GM12878 (cell line): ENCODE measurements at places on chromosomes 3 and 15.

- no peak for DNase-seq
Measured at GRCh38 chr3:31448035-31448881, 84.5 kb upstream of the STT3B start.

DNA sequence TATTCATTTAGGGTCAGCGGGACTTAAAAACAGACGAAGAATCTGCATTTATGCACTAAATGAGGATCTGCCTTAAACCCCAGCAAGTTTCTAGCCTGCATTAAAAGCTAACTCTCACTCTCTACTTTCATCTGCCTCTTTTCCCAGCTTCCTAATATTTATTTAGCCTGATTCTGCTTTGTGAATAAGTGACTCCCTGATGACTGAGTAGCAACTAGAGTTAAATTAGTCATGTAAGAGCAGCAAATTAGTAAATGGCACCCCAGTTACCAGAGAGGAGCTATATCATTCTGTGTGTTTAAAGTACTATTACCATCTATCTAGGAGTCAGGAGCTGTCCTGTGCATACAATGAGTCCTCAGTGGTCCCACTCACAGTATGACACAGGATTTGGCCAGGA, 391.0 kb upstream of the RORA start:
- DNase-seq = no peak

DNA sequence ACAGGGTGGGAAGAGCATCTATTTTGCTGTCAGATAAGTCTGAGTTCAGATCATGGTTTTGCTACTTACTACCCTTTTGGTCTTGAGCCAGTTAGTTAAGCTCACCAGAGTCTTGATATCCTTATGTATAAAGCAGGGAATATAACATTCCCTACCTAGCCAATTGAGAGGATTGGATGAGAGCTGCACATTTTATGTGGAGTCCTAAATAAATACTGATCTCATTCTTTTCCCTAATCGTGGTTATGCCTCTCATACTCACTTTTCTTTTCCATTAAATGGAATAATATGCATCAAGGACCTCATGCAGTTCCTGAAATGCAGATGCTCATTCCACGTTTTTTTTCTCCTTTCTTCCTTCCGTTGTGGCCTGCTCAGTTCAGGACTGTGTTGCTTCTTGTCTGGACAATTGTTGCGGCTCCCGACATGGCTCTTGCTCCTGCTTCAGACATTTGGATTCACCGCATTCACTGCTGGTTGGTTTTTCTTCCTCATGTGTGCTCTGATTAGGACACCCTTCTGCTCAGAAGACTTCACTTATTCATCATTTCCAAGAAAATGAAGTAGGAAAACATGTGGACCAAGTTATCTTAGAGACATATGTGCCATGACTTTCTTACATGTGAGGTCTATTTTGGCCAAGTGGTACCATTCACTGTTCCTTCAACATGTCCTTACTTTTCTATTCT, 90.2 kb downstream of the NFKBIZ start:
- no peak for DNase-seq

- no peak for DNase-seq
Measured at GRCh38 chr3:71051893-71052687, 531.4 kb downstream of the FOXP1 start.

DNA sequence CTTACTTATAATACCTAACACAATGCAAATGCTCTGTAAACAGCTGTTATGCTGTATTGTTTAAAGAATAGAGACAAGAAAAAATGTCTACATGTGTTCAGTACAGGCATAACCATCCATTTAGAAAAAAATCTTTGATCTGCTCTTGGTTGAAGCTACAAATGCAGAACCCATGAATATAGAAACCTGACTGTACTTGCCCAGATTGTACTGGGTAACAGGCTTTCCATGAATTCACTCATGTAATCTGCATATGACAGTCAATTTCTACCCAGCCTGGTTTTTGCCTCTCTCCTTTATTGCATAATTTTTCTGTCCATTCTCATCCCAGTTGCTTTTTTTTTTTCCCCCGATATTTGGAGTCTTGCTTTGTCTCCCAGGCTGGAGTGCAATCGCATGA, 62.6 kb upstream of the ETV5 start:
- no peak for DNase-seq

DNA sequence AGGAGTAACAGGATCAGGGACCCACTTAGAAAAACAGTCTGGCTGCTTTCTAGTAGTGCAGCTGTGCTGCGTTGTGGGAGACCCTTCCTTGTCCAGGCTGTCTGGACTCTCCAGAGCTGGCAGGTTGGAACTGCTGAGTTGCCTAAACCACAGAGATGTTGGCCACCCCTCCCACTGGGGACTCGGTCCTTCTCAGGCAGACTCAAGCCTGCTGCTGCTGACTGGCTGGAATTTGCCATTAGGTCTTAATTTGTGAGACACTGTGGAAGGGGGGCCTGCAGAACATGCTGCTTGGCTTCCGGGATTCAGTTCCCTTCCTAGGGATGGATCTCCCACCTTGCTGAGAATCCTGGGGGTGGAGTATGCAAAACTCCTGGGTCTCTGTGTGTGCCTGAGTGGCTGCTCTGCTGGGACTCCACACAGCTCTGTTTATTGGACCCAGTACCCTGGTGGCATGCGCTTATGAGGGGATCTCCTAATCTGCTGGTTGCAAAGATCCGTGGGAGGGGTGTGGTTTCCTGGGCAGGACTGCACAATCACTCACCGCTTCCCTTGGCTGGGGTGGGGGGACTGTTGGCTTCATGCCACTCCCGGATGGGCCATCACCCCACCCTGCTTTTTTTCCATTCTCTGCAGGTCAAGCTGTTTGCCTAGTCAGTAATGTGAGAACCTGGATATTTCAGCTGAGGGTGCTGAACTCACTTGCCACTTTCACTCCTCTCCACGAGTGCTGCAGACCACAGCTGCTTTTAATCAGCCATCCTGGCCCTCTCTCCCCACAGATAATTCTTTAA, 150.5 kb downstream of the CFAP20DC start:
- DNase-seq = peak; percentile 63

DNA sequence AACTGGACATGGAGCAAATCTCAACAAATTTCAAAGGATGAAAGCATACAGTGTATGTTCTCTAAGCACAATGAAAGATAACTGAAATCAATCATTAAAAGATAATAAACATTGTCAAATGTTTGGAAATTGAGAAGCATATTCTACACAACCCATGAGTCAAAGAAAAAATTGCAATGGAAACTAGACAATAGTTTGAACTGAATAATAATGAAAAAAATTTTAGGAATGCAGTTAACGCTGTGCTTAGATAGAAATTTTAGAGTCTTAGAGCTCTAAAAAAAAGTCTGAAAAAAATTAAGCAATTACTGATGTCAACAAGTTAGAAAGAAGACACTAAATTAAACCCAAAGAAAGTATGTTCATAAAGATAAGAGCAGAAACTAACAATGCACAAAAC, 15.5 kb downstream of the RABL3 start:
- DNase-seq = no peak

DNA sequence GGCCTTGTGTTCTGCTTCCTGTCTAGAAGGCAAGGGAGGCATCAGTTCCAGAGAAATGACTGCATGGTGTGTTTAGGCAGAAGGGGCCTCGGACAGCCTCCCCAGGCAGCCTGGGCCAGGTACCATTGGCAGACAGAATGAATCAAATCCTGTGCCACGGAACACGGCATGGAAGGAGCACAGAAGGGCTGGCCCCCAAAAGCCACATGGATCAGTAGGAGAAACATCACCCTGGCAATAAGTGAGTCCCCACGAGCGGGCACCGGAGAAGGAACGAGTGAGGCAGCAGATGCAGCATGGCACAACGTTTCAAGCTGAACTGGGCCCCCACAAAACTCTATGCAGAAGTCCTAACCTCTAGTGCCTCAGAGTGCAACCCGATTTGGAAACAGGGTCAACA, 223.2 kb downstream of the ADAMTS17 start:
- DNase-seq = no peak

GRCh38 chr3:141440942-141441341, 45.9 kb upstream of the RASA2 start:
- no peak for DNase-seq

GRCh38 chr3:72334681-72335457, 513.4 kb downstream of the SHQ1 start:
- no peak for DNase-seq

- no peak for DNase-seq
Measured at GRCh38 chr3:186997061-186997460, 66.7 kb downstream of the ST6GAL1 start.

DNA sequence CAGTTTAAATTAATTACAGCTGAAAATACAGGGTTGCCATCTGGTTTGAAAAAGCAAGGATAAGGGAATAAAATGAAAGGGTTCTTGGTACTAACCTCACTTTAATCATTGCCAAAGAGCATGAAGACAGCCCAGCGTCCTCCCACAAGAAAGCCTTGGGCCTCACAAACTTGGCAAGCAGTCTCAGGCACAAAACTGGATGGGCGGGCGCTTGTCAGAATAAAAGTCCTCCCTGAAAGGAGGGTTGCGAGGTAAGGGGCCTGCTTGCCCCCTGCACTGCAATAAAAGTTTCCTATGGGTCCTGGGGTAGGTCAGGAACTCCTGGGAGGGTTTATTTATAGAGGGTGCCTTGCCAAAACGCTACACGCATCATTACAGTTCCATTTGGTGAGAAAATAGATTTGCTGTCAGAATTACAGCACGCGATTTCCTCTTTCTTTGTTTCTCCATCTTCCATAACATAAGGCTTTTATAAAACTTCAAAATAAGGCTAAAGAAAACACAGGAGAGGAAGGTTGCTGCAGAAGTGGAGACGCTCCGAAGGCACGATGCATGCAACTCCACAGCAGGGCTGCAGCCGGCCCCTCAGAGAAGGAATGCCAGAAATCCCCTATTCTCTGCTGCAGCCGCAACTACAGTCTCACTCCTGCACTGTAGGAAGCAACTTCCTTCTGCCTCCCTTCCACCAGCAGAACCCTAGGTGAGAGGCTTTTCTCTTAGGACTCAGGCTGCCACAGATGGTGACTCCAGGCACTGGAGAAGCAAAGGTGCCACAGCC, 61.3 kb downstream of the VGLL4 start:
- DNase-seq = no peak

- DNase-seq = no peak
Measured at GRCh38 chr3:128559486-128560225, 66.7 kb upstream of the GATA2 start.

- no peak for DNase-seq
Measured at GRCh38 chr3:134628884-134629283, 21.9 kb downstream of the KY start.

DNA sequence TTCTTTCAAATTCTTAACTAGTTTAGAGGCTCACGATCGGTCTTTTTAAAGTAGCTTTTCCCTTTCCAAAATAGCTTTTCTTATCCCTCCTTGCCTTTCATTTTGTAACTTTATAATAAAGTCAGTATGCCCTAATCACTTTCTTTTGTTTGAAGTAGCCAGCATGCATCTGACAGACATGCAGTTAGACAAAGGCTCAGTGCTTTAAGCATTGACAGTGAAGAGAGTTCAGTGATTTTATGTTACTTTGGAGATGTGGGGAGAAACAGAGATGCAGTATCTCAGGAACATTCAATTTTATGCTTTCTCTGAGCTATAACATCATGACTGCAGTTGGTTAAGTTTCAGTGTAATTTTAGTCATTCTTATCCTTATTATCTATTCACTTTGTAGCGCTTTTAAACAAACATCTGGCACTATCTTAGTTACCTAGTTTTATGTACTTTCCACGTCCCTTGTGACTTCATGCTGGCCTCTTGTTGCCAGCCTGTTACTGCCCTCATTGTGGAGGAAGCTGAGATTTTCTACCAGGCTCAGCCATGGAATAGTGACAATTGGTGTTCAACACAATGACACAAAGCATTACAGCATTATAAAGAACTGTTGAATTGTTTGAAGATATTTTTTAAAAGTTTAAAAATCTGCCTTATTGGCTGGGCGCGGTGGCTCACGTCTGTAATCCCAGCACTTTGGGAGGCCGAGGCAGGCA, 90.3 kb downstream of the AKAP13 start:
- DNase-seq = no peak

DNA sequence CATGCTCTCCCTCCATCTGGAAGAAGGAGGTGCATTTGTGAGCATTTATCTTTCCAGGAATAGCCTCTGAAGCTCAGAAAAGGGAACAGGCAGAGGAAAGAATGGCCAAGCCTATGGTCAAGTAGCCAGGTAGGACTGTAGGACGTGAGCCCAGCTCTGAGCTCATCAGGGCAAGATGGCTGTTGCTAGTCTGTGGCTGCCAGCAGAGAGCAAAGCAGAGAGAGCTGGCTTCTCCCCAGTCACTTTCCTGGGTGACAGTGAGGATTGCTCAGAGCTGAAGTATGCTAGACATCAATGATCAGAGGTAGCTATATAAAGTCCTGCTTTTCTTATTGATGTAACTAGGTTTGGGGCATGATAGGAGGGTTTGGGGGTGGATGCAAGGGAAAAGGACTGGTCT, 146.1 kb upstream of the SLC24A5 start:
- no peak for DNase-seq

DNA sequence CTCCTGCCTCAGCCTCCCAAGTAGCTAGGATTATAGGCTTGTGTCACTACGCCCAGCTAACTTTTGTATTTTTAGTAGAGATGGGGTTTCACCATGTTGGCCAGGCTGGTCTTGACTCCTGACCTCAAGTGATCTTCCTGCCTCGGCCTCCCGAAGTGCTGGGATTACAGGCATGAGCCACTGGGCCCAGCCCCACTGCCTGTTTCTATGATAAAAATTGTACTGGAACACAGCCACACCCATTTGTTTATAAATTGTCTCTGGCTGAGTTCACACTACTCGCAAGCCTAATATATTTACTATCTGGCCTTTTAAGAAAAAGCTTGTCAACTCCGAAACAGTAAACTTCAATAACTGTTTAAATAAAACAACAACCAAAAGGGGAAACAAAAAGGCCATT, 309.4 kb upstream of the WNT5A start:
- no peak for DNase-seq

- DNase-seq = no peak
Measured at GRCh38 chr15:47870300-47870955, 153.1 kb downstream of the SEMA6D start.

DNA sequence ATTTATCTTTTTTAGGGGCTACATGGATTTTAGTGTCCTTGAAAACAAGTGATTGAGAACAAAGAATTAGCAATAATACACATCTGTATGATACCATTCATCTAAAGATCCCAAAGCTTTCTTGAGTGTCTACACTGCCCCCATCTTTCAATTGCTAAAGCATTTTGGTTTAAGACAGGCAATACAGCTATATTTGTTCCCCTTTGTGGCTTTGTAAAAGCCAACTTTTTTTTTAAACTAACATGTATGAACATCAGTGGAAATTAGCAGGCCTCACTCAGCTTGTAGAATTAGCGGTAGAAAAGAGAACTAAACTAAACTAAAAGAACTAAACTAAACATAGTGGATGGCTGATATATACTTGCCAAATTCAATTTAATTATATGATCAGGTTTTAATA, 449.6 kb downstream of the MECOM start:
- DNase-seq = no peak

GRCh38 chr15:74504836-74505235, 36.2 kb upstream of the ARID3B start:
- DNase-seq = no peak

DNA sequence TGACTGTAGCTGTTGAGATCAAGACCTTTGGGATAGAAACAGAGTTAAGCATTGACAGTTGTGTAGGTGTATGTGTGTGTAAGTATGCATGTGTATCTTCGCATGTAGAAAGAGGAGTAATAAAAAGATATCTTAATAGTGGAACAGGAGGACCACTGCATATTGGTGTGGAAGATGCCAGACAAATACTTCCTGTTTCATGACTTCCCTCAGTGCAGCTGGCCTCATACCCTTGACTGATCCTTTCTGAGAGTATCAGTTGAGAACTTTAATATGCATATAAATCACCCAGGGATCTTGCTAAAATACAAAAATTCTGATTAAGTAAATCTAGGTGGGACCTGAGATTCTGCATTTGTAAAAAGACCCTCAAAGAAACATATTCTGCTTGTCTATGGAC, 8.5 kb upstream of the ZBED2 start:
- no peak for DNase-seq

GRCh38 chr15:60717008-60717407, 238.1 kb upstream of the ICE2 start:
- DNase-seq = no peak
